ENCODE measurements at places on chromosomes 3 and 15.

DNA sequence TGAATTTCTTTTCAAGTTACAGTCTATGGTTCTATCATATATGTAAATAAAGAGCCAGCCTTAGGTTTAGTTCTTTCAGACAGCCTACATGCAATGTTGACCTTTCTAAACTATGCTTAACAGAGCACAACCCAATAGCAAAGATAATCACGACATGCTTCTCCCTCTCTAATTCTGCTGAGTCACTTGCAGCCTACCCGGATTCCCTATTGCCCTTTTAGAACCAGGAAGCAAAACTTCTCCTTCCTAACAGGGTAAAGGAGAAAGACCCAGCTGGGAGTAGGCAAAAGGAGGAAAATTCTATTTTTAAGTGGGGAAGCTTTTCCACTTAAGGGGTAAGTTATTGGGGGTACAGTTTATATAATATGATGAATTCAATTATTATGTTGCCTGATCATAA is 79.3 kb downstream of the SLC7A14 start:
- DNase-seq: no peak

- no peak for DNase-seq
Measured at GRCh38 chr15:48297668-48298067, 33.6 kb upstream of the DUT start.

DNA sequence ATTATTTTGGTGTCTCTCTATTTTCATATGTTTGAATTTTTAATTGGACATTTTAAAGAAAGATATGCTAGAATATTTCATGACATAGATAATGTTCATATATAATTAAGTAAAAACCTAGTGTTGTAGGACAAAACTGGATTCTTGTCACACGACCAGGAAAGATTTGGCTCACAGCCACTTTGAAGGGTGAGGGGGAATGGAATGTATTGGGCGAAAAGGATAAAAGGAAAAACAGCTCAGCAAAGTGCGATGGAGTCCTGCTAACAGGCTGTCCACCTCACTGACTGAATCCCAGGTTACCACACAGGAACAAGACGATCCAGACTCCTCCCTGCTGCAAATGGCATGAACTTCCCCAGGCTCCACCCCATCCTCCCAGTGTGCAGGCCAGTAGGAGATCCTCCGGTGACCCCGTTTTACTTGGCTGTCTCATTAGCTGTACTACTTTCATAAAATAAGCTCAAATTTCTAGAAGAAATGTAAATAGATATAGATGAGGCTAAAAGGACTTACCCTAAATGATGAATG is 186.2 kb downstream of the CD47 start:
- DNase-seq: no peak

DNA sequence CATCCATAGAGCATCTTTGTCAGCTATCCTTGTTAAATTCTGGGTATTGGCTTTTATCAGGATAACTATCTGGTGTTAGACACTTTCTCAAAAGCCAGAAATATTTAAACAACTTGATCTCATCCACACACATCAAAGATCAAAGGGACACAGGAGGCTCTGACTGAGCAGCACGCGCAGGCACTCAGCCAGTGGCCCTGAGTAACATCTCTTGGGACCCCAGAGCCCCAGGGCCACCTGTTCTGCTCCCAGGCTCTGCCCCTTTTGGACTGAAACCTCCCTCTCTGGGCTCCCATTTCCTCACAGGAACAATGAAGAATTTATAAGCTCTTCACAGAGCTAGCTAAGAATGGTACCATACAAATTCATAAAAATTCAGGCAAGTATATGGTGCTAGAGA is 16.1 kb downstream of the ATP10A start:
- no peak for DNase-seq

DNA sequence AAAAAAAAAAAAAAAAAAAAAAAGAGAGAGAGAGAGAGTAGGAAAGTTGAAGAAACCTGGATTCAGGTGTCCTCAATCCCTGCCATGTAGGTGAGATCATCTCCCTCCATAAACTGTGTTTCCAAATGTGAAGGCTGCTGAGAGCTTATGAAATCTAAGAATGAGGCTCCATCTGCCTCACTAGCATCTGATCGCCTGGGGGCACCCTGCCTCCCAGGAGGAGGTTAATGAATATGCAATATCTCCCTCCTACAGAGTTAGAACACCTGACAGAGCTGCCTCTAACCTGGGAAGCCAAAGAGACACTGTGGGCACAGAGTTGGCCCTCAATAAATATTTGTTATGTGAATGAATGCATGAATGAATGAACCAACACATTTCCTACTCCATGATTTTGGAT is 23.8 kb upstream of the ZNF148 start:
- DNase-seq: no peak

DNA sequence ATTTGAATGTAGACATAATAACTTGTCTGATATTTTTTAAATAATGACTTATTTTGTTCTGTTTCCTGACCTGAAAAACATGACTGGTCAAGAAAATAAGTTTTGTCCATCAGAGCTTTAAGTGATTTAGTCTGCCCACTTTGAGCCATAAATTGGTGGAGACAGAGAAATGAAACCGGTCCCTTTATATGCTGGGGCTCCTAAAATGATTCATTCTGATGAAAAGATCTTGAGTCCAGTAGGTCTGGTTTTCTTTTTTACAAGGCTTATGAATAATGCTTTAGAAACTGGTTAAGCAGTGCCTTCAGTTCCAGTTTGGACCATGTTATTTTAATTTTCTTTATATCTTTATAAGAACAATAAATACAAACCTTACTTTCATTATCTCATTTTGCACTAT is 293.2 kb downstream of the DIPK2A start:
- no peak for DNase-seq

Measured in T-helper 9 cell (primary cell).